ENCODE measurements at places on chromosomes 4 and X.
A peak's percentile ranks its signal among the peaks of the same experiment; 100 is the strongest.

DNA sequence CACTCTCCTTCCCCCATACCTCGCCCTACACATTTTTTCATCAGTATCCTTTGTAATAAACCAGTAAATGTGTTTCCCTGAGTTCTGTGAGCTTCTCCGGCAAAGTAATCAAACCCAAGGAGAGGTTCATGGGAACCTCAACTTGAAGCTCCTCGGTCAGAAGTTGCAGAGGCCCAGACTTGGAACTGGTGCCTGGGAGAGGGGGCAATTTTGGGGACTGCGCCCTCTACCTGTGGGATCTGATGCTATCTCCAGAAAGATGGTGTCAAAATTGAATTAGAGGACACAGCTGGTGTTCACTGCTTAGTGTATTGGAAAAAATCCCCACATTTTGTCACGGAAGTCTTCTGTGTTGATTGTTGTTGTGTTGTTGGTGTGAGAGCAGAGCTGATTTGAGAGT lies 70.6 kb downstream of the ATP11C start:
- no peak for DNase-seq

DNA sequence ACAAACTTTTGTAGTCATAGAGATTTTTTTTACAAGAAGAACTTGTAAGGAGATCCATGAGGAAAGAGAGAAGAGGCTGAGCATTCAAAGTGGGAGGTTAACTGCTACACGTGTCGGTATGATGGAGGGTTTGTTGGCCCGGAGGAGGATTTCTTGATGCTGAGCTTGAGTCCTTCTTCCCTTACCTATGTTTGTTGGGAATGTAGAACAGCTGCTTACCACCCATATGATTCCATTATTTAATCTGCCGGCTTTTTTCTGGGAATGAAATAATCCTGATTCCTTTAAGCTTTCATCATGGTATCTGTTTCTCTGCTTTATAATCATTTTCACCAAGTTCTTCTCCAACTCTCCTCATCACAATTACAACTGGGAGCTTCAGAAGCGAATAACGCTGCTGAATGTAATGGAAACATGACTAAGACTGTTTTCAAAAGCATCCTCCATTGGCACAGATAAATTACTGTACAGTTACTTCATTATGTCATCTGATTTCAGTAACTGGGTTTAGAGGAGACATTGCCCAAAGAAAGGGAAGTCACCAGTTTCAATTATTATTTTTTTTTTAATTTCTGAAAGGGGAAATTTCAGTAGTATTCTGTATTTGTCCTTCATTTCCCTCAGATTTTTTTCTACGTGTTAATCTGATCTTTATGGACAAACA lies 420.6 kb downstream of the SPRY1 start:
- no peak for DNase-seq

- DNase-seq = peak; percentile 55
These were observed 2.1 kb upstream of the APBB2 start for GRCh38 chr4:41216294-41217019.

- DNase-seq = no peak
These were observed 2.1 kb downstream of the TIGD2 start for GRCh38 chr4:89113415-89113814.

GRCh38 chr4:1541449-1542225 lies 135.4 kb upstream of the NKX1-1 start:
- no peak for DNase-seq

DNA sequence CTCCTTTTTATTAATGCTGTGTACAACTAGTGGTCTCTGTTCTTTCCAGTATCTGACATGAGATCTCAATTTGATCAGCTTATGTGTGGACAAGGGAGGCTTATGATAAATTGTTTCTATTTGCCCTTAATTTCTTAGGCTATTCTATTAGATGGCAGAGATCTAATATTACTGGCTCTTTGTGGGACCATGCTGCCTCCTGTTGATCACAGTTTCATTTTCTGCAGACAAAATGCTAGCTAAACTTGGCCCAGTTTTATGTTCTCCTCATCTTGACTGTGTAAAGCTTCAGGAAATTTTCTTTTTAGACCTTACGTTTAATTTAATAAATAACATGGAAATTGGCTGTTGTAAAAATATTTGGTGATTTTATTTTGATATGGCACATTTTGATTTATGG lies 627.1 kb upstream of the AADAT start:
- DNase-seq = no peak

- DNase-seq = no peak
These were observed 103.9 kb downstream of the SYTL5 start for GRCh38 chrX:38110231-38110630.

- no peak for DNase-seq
These were observed 52.2 kb upstream of the HGFAC start for GRCh38 chr4:3389233-3390215.

GRCh38 chrX:40150503-40150902 lies 52.7 kb upstream of the BCOR start:
- DNase-seq = no peak

DNA sequence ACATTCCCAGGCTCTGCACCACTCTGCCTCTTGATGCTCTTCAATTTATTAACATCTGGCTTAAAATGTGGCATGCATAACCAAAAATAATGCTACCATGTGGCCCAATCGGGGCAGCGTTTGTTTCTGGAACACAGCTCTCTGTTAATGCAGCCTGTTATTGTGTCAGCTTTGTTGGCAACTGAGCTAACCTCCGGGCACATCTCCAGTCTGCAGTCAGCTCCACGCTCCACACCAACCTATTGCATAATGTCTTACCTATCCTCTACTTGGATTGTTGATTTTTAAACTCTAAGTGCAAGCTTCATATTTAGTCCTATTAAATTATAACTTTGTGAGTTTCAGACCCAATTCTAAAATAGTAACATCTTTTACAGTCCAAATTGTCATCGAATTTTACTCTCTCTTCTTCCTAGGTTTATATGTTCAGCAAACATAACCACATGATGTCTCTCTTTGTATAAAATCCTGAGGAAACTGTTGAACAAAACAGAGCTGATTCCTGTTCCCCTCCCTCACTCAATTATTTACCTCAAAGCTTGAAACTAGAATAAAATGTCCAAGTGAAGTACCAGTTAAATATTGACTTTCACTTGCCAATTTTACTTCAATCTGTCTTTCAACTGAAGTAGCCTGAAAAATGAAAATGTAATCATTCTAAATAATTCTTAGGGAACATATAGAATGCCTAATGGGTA lies 92.2 kb upstream of the RAPGEF2 start:
- DNase-seq = no peak

GRCh38 chr4:30718021-30718542 lies 2.1 kb upstream of the PCDH7 start:
- no peak for DNase-seq

DNA sequence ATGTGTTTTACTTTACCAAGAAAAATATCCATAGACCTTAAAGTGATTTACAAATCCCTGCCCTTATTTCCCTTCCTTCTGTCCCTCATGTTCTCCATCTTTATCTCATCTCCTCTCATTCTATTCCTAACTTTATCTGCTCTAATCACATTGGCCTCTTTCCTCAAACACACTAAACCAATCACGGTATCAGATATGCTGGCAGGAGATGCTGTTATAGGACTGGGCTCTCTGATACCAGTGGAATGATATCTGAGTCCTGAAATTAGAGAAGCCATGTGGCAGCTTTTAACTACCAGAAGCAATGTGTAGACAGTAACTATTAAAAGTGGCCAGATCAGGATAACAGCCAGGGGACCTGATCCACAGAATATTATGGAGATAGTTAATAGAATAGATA lies 49.9 kb upstream of the GIMD1 start:
- no peak for DNase-seq

DNA sequence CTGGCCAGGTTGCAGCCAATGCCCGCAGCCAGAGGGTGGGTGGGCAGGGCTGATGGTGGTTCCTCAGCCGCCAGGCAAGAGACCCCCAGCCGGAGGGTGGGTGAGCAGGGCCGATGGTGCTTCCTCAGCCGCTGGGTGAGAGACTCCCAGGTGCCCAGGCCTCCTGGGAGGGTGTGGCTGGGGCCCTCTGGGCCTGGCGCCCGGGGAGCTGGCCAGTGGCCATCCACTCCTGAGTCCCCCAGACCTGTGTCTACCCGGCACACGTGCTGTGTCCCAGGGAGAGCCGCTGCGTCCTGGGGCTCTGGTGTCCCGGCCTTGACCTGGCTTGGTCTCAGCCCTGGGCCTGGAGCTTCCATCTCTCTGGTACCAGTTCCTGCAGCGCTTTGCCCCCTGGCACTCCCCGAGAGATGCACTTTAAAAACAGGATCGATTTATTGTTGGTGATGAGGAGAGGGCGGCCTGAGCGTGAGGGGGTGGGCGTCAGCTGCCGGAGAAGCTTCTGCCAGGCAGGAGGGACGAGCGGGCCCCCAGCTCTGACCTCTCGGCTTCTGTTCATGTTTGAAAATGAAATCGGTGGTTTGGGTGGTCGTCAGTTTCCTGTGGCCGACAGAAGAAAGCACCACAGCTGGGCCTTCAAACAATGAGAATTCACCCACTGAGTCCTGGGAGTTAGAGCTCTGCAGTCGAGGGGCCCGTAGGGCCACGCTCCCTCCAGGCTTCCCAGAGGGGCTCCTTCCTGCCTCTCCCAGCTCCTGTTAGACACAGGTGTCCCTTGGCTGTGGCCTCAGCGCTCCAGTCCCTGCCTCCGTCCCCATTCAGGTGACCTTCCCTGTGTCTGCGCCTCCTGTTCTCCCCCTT lies 6.5 kb downstream of the DOK7 start:
- DNase-seq = no peak

GRCh38 chrX:149021159-149021558 lies 483.9 kb downstream of the IDS start:
- DNase-seq = no peak

DNA sequence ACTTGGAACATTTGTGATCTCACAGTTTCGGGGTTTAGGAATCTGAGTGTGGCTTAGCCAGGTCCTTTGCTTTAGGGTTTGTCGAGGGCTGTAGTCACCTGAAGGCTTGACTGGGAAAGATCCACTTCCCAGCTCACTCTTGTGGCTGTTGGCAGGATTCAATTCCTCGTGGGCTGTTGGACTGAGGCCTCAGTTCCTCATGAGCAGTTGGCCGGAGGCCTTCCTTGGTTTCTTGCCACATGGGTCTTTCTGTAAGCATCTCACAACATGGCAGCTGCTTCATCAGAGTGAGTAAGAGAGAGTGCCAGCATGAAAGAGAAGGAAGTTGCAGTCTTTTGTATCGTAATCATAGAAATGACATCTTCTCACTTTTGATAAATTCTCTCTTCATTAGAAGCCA lies 11.1 kb downstream of the TXLNG start:
- no peak for DNase-seq

DNA sequence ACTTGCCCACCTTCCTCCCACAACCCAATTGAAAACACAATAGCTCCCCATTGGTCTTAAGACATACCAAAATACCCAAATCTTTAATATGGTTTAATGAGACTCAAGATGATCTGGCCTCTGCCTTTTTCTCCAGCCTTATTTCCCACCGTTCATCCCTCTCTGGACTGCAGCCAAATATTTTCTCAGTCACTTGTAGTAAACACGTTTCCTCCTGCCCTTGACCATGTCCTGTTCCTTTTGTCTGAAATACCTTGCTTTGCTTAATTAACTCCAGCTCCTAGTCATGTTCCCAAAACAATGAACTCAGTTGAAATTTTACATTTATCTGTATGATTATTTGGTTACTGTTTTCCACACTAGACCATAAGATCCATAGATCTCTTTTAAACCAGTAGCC lies 8.4 kb upstream of the NUP54 start:
- no peak for DNase-seq

- DNase-seq = no peak
These were observed 11.2 kb upstream of the BCOR start for GRCh38 chrX:40108959-40109287.

DNA sequence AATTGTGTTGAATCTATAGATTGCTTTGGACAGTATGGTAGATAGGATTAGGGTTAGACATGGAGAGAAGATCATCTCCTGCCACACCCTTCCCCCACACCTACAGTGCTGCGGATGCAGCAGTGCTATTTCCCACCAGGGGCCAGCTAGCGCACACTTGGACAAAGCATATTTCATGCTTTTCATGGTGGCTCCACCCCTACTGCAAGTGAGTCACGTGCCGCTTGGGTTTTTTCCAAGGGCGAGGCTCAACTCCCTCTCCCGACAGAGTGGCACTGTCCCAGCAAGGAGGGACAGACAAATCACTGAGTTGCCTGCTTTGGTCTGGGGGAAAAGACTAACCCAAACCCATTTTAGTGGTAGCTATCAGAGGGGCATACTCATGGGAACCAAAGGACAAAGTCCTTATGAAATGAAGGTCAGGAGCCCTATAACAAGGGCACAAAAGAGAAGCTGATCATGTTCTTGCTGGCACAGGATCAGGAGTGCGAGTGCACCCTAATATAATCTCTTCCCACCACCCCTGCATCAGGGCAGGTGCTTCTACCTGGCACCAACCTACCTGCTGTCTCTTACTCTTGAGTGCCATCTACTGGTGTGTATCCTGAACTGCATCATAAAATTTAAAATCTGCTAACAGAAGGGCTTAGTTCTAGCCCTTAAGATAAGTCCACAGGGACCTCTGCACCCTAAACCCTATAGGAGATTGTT lies 55.1 kb upstream of the PGAM4 start:
- DNase-seq = no peak

GRCh38 chr4:126012691-126013290 lies 698.0 kb downstream of the FAT4 start:
- no peak for DNase-seq

- no peak for DNase-seq
These were observed 95.8 kb downstream of the IQCM start for GRCh38 chr4:149719806-149720205.

DNA sequence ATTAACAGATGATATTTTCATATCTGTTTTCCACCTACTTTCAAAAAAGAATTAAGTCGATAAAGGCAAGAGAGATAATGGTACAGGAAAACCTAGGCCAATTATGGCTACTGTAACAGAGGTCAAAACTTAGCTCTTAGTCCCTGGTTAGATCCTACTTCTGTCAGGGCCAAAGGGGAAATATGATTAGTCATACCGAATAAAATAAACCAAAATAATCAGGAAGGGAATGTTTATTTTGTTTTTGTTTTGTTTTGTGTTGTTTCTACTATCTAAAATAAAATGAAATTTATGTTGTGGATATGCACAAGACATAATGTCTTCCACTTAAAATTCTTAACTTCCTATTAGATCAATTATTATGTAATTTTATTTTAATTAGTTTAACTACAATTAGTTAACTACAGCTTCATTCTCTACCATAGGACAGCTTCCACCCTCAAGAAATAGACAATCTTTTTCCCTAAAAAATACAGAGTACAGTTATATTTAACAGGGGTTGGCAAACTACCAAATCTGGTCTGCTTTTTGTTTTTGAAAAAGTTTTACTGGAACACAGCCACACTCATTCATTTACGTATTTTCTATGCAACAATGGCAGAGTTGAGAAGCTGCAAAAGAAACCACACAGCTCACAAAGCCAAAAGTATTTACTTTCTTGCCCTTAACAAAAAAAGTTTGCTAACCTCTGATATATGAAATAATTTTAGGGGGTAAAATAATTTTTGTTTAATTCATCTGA lies 25.4 kb downstream of the TMEM47 start:
- no peak for DNase-seq

GRCh38 chr4:110449947-110450346 lies 26.0 kb upstream of the ENPEP start:
- DNase-seq = no peak

DNA sequence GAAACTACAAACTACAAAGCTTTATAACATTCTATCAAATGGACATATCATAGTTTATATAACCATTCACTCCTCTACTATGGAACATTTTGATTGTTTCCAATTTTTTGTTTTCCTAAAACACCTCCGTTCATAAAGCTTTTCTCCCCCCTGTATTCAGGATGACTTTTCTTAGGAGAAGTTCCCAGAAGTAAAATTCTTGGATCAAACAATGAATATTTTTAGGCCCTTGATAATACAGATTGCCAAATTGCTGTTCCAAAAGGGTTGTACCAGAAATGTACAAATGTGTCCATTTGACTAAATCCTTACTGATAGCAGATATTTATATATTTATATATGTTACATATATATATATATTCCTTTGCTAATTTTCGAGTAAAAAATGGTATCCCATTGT lies 77.8 kb downstream of the GPC3 start:
- no peak for DNase-seq

Data from NCI-H524 treated with DMSO at 0.1 percent for 48 hours (cell line).